ENCODE measurements at places on chromosomes 1 and 21. TPM values are rescaled to one million over a fixed set of nuclear protein-coding genes. Genes with fewer than 3 reads are reported as not detected.

The MACO1 gene
- 9.2 TPM for total RNA-seq

The LIX1L gene
- 8.9 TPM for total RNA-seq

The PIGV gene
- total RNA-seq = 5.3 TPM

The PGBD5 gene
- total RNA-seq = 0.82 TPM

The TNFRSF18 gene
- total RNA-seq = not detected

The RGSL1 gene
- not detected for total RNA-seq

Data from A549 treated with CpdA at 1 μM for 4 hours (cell line).